ENCODE measurements at places on chromosomes 5 and 9. TPM values are rescaled to one million over a fixed set of nuclear protein-coding genes. Genes with fewer than 3 reads are reported as not detected.

- no peak for DNase-seq
Observed at GRCh38 chr5:176744584-176744965, 65.8 kb upstream of the UNC5A start.

The LRRC14B gene
- total RNA-seq = not detected

GRCh38 chr9:128006332-128006996 is 25.7 kb upstream of the EEIG1 start:
- DNase-seq = no peak

GRCh38 chr9:101387871-101388506 is 3.2 kb upstream of the BAAT start:
- no peak for DNase-seq

GRCh38 chr9:94624629-94625028 is 14.7 kb downstream of the FBP1 start:
- no peak for DNase-seq

DNA sequence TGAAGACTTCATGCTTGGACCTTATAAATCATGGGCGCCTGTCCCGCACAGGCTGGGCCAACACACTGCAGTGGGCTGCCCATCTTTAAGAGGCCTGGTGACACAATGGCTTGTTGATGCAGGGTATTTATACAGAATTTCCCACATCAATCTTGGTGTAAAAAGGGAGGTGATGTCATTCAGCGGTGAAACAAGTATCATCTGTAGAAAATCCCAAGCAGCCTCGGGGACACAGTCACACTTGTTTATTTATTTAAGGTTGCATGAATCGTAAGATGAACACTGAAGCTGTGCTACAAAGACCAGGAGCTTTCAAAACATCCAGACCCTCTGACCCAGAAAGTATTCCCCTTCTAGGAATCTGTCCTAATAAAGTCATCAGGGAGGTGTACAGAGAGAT is 40.5 kb downstream of the SMIM23 start:
- DNase-seq = no peak

The NR4A3 gene
- 6.4 TPM for total RNA-seq

The FAM78A gene
- 2.5 TPM for total RNA-seq

DNA sequence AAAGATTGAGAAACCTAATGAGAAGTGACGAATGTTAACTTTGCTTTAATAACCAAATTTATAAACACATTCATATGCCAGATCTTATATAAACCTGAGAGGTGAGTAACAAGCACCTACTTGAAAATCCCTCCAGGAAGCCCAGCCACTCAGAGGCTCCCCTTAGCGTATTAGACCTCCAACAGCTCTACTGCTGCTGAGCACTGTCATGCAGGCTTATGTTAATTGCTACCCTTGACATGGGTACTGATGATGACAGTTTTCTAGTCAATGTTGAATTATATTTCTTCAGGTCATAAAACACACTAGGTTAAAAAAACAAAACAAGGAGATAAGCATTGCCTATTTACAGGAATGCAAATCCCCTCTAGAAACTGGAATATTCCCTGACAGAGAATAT is 161.2 kb downstream of the MPDZ start:
- DNase-seq = no peak

DNA sequence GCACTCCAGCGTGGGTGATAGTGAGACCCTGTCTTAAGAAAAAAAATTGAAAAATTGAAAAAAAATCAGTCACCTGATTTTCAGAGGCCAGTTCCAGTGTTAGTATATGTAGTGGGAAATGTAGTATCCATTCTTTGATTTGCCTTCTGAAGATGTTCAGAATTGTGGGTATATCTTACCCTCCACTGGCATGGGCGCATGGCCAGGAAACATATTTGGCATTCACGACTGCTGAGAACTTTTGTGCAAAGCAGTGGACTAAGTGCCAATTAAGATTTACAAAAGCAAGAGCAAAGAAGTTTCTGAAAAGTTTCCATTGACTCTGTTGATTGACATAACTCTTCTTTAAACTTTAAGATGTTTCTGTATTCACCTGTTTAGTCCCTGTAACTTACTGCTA is 2.4 kb downstream of the CAVIN4 start:
- no peak for DNase-seq

The PCDH1 gene
- total RNA-seq = 8.6 TPM

- no peak for DNase-seq
Observed at GRCh38 chr9:9919174-9919775, 693.5 kb downstream of the PTPRD start.

The POU5F2 gene
- 2.5 TPM for total RNA-seq
